ENCODE measurements at places on chromosomes 2 and 18.

DNA sequence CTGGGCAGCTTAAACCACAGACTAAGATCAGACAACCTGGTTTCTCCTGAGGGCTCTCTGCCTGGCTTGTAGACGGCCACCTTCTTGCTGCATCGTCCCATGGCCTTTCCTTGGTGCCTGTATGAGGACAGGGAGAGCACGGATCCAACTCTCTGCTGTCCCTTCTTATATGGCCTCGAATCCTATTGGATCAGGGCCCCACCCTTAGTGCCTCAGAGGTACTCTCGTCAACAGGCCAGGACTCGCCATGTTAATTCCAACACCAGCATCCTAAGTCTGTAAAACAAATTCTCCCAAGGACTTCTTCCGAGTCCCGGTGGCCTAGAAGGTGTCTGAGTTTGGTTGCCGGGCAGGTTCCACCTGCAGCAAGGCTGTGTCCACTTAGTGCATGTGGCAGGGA lies 40.2 kb downstream of the ATP6V1C2 start:
- DNase-seq: no peak

DNA sequence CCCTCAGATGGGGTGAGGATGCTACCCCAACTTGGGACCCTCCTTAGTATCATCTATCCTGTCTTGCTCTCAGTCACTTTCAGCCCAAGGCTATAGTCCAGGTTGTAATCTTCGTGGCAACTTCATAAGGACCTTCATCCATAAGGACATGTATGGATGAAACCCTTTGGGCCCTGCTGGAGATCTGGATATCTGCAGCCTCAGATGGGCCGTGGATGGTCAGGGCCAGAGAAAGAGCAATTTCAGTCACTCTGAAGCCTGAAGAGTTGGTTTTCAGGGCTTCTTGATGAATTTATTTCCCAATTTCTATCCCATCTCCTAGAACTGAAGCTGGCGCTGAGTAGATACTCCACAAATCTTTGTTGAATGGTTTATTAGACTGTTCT lies 28.7 kb downstream of the RHOB start:
- no peak for DNase-seq

DNA sequence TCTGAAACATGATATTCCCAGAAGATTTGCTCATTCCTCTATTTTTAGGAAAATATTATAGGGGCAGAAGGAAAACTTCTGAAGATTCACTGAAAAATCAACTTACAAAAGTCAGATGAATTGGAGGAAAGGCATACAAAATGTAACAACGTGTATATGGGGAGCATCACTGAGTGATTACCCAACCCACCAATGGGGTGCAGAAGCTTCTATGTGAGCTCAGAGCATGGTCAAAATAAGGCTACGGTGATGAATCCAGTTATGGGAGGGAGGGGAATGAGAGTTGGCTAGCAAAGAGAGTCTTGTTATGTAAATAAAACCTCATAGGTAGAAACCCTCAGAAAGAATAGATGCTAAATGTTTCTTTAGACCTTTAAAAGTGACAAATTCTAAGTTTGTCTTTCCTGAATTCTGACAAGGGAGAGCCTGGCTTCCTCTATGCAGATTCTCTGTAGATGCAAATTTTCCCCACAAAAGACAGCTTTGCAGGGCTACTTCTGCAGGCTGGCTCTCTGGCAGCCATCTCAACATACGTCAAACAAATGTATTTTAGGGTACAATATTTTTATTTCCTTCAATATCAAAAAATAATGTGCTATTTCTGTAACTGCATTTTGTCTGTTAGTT lies 171.4 kb upstream of the NDUFV2 start:
- no peak for DNase-seq

- DNase-seq: no peak
Measured at GRCh38 chr18:53800171-53800570, 424.3 kb downstream of the MBD2 start.

DNA sequence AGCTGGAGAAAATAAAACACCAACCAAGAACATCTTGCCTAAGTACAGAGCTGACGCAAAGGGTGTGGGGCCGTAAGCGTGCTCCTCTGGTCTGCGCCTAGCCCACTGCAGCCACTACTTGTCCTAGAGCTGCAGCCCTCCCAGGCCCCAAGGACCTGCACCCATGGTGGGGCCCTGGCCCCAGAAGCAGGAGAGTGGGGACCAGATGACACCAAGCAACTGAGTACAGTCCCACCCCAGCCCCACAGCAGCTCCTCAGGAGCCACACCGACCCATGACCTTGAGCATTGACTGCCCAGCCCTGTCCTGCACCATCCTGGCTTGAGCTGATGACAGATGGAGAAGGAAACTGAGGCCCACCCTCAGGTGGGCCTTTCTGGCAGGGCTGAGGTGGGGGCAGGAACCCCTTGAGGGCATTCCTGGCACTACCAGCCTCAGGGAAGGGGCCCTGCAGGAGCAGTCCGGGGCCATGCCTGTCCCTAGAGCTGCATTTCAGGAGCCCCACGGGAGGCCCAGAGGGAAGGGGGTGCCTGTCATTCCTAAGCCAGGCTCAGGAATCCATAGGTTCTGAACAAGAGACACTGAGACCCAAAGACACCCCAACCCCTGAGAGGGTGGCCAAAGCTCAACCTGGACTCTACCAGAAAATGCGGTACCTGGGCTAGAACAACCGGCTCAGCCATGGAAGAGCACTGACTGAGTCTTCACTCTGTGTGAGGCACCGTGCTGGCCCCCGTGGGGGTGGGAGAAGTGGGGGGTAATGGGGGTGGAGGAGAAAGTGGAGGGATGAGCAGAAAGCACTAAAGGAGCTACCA lies 4.9 kb downstream of the KIF1A start:
- no peak for DNase-seq
